ENCODE measurements at places on chromosomes 11 and 22. TPM values are rescaled to one million over a fixed set of nuclear protein-coding genes. Genes with fewer than 3 reads are reported as not detected.

GRCh38 chr22:47592791-47593190 is 830.3 kb downstream of the TBC1D22A start:
- DNase-seq: no peak

DNA sequence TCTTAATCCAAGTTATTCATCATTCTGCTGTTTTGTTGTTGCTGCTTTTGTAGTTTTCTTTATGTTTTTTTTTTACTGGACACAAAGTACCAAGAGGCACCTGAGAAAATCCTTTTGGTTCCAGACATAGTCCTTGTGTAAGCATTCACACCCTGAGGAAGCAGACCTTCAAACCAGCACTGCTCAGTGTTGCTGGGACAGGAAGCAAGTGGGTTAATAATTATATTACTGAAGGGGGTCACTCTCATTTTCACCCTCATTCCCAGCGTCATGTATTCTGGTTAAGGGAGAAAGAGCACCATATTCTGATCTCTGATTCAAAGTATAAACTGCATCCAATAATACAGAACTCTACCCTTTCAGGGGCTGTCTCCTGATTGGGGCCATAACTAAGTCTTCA is 5.9 kb upstream of the ALKBH3 start:
- DNase-seq: no peak

DNA sequence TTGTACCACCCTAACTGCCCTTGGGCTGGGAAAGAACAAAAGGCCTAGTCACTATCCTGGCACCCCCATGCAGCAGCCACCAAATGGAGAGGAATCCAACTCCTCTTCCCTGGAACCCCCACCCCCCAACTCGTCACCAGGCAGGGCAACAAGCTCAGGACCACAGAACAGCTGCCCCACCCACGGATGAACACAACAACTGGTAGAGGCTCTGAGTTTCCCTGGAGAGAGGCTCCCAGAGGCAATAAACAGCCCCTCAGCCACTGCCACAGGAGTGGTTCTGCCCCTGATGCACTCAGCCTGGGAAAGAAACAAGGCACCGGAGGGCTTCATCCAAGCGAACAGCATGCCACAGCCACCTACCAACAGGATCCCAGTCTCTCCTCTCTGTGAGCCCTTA is 778.4 kb upstream of the FAT3 start:
- no peak for DNase-seq

Gene DNAJB7
- 0.81 TPM for polyA plus RNA-seq

Gene RSF1
- polyA plus RNA-seq: 67.7 TPM

- DNase-seq: peak; percentile 46
These were observed 51.9 kb upstream of the CLMP start for GRCh38 chr11:123246749-123247495.

Gene TYR
- not detected for polyA plus RNA-seq

- no peak for DNase-seq
These were observed 44.7 kb upstream of the TTLL12 start for GRCh38 chr22:43231724-43232034.

DNA sequence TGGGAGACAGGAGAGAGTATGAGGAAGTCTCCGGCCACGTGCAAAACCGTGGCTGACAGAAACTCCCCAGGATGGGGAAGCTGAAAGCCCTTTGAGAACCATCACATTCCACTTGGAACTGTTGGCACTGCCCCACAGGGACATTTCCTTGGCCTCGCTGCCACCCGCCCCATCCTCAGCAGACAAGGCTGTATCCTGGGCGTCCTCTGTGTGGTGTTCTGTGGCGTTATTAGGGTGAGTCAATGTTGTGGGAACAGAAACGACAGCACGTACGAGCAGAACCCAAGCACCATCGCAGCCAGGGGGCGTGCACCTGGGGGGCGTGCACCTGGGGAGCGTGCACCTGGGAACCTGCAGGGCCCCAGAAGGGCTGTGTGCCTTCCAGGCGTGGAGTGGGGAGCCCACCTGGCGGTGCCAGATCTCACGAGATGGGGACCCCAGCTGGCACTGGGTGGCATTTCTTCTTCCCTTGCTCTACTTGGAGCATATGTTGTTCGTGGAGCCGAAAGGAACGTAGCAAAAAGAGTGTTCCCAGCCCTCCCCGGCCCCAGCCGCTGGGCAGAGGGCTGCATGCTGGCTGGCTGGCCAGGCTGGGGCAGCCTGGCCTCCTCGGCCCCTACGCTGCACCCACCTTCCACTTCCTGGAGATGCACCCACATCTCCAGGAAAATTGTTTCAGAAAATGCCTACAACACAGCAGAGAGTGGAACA is 35.4 kb downstream of the NFAM1 start:
- no peak for DNase-seq

DNA sequence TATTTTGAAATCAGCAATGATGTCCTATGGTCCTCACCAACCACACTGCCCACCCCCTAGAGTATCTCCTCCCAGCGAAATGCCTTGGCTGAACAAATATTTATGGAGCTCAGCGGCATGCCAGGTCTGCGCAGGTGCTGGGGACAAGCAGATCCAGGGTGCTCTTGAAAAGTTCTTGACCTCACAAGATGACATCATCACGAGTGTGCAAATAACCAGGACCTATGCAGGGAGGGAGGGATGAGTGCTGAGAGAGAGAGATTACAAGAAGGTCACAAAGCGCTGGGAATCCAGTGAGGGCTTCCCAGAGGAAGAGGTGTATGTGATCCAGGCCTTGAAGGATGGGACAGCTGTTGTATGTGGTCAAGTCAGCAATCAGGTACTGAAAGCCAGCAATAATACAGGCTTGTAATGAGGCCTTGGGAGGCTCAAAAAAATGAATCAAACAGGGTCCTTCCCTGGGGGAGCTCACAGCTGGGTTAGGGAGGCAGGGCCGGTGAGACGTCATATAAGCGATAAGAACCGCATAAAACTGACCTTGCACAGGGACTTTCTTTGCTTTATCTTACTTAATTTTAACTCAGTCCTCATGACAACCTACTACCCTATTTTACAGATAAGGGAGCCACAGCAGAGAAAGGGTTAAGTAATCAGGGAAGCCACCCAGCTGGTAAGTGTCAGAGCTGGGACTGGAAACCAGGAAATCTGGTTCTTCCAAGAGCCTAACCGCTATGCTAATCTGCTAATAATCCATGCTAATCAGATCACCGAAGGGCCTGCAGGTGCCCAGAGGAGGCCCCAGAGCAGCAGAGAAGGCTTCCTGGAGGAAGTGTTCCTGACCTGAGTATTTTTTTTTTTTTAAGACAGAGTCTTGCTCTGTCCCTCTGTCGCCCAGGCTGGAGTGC is 8.2 kb downstream of the ARRB1 start:
- no peak for DNase-seq

DNA sequence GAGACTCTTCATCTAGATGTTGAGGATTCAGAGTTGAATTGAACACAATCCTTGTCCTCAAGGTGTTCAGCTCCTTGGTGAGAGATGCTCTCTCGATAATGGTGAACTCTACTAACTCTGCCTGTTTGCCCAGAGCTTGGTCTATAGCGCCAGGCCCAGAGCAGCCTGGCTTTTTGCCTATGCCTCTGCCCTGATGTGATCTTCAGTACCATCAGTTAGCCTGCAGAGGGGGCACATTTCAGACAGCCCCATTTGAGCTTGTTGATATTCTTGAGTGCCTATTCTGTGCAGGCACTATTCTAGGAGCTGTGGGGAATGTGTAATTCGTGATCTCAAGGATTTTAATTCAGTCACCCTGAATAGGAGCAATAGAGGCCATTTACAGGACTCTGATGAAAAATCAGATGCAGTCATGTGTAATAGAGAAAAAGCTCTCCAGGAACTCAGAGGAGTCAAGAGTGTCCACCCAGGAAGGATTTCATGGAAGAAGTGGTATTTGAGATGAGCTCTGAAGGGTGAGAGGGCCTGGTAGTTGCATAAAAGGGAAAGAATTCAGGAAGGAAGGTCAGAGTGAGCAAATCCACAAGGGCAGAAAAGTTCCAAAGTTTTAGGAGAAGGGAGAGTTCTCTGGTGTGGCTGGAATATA is 19.3 kb downstream of the GTPBP1 start:
- DNase-seq: no peak

Gene PAX6
- polyA plus RNA-seq: not detected

DNA sequence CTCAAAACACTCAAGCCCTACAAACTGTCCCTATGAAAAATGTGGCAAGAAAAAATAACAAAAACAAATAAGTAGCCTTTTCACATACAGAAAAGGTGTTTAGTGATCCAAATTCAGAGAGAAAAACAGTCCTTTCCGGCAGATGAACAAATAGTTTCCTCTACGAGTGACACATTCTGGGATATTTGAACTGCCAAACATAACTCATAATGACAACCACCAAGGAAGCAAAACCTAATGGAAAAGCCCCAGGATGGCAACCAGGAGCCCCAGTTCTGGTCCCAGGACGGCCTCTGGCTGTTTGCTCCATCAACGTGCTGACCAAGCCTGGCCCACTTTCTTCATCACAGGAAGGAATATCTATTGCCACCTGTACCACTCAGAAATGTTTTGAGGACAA is 6.0 kb downstream of the PACSIN2 start:
- no peak for DNase-seq

Gene SLN
- polyA plus RNA-seq: not detected

Gene CNGA4
- polyA plus RNA-seq: 0.34 TPM

- DNase-seq: no peak
These were observed 35.0 kb downstream of the ZC3H12C start for GRCh38 chr11:110128161-110128560.

Gene SMIM35
- polyA plus RNA-seq: 0.10 TPM

DNA sequence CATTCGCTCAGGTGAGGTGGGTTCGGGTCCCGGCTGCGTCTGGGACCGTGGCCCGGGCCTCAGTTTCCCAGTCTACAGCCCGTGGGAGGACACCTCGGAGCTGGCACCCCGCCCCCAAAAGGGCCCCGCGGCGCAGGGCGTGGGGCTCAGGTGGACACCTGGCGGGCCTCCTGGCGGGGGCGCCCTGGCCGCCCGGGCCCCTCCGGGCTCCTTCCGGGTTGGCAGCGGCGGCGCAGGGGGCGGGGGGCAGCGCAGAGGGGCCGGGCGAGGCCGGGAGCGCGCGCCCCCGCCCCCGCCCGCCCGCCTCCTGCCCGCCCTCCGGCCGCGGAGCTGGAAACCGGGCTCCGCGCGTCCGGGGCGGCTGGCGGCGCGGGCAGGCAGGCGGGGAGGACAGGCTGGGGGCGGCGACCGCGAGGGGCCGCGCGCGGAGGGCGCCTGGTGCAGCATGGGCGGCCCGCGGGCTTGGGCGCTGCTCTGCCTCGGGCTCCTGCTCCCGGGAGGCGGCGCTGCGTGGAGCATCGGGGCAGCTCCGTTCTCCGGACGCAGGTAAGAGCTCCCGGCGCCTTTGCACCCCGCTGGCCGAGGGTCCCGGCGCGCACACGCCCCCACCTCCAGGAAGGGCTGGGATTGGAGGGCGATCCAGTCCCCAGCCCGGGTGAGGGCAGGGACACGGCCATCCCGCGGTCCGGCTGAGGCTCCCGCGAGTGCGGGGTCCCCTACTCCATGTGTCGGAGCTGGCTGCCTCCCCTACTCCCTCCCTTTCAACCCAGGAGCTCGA is at the start of gene EMID1:
TSS of gene EMID1 (plus strand) at position 303 of the 778 bp plus-strand sequence. CDS start at position 446, 143 bp downstream.
- no peak for DNase-seq

DNA sequence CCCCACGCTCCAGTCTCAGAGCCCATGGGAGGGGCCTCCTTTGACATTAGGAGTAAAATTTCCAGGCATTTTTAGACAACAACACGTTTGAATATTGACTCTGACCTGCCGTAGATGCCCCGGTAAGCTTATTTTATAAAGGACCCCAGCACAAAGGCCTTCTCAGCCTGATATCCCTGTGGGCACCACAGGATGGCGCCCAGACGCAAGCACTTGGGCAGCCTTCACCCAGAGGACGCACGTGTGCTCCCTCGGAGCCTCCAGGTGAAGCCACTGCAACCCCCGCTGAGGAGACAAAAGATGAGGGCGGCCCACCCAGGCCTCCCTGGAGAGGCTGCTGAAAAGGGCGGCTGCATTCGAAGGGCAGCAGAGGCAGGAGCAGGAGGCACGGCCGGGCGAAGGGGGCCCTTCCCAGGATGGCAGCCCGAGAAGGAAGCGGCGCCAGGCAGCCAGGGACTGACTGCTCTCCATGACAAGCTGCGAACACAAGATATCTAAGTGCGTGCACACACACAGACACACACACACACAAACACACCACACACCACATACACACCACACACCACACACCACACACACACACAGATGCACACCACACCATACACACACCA is 15.2 kb upstream of the TH start:
- no peak for DNase-seq

Gene TCN2
- polyA plus RNA-seq: 44.6 TPM

DNA sequence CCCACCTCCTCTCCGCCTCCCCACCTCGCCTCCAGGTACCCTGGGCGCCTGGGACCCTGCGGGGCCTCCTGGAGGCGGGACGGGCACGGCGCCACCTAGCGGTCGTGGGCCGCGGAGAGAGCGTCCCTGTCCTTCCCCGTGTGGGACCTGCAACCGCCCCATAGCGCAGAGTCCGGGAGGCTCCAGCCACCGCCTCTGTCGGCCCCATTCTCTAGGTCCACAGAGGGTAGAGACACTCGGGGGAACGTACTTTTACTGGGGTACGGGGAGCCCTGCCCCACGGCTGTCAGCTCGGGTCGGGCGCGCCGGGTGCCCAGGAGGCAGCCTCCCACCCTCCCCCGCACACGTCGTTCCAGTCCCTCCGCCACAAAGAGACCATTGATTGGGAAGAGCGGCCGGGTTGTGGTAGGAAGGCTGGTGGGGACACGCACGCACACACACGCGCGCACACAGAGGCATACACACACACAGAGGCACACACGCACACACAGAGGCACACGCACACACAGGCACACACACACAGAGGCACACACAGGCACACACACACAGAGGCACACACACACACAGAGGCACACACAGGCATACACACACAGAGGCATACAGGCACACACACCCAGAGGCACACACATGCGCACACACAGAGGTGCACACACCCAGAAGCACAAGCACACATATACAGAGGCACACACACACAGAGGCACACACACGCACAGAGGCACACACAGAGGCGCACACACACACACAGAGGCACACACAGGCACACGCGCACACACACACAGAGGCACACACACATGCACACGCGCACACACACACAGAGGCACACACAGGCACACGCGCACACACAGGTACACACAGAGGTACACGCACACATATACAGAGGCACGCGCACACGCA is 12.6 kb upstream of the NECTIN1 start:
- DNase-seq: no peak

GRCh38 chr22:19729507-19729906 is 6.2 kb downstream of the GP1BB start:
- DNase-seq: no peak

- DNase-seq: no peak
These were observed 117.5 kb upstream of the CEP126 start for GRCh38 chr11:101797335-101797734.

Gene IGLL1
- polyA plus RNA-seq: 0.49 TPM

GRCh38 chr11:116534270-116534975 is 238.4 kb downstream of the BUD13 start:
- DNase-seq: no peak

- no peak for DNase-seq
These were observed 108.8 kb downstream of the NXPE2 start for GRCh38 chr11:114787126-114787525.

DNA sequence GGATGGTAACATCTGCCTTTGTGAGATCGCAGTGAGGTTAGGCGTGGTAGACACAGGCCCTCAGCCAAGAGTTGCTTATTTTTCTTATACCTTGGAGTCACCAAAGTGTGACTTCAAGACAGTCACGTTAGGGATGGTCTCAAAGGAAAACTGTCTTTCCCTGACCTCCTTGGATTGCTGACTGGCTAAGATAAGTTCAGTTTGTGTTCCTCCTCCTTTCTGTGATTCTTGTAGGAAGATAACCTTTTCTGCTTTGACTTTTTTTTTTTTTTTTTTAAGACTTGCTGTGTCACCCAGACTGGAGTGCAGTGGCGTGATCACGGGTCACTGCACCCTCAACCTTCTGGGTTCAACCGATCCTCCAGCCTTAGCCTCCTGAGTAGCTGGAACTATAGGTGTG is 23.1 kb downstream of the TAB1 start:
- no peak for DNase-seq
